ENCODE measurements at places on chromosomes 1 and 21.

DNA sequence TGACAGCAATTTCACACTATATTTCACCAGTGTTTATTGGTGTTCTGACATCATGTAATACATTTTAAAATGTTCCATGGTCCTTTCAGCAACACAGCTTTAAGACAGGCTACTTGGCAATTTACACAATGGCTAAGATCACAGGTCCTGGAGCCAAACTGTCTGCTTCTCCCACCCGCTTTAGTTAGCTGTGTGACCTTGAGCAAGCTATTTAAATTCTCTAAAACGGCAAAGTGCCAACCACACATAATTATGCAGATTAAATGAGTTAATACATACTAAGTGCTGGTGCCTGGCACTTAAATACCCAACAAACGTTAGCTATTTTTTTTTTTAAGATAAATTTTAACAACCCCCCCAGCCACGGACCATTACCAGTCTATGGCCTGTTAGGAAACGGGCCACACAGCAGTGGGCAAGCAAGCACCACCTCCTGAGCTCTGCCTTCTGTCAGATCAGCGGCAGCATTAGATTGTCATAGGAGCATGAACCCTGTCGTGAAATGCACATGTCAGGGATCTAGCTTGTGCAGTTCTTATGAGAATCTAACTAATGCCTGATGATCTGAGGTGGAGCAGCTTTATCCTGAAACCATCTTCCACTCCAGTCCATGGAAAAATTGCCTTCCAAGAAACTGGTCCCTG, 26.9 kb downstream of the SOD1 start:
- no peak for DNase-seq

DNA sequence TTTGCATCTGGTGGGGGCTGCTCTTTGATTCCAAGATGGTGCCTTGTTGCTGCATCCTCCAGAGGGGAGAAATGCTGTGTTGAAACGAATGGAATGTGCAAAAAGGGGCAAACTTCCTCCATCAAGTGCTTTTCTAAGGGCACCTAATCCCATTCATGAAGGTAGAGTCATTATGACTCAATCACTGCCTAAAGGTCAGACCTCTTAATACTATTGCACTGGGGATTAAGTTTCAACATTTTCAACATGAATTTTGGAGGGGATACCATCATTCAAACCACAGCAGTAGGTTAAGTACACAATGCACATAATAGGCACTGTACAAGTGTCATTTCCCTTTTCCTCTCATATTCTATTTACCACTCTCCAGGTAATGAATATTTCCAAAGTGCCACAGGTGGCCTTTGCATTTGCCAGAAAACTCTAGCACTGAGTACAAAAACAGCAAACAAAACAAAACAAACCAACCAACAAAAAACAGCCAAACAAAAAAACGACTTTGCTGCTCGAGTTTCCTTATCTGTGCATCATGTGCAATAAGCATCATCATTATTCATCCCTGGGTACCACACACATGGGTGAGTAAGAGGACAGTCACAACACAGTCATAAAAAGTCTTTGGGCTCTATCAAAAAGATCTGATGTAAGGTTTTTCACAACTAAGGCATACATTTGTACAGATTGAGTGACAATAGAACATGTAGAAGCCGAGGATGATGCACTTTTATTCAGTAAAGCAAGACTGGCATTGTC, 42.5 kb downstream of the IFI44 start:
- no peak for DNase-seq

DNA sequence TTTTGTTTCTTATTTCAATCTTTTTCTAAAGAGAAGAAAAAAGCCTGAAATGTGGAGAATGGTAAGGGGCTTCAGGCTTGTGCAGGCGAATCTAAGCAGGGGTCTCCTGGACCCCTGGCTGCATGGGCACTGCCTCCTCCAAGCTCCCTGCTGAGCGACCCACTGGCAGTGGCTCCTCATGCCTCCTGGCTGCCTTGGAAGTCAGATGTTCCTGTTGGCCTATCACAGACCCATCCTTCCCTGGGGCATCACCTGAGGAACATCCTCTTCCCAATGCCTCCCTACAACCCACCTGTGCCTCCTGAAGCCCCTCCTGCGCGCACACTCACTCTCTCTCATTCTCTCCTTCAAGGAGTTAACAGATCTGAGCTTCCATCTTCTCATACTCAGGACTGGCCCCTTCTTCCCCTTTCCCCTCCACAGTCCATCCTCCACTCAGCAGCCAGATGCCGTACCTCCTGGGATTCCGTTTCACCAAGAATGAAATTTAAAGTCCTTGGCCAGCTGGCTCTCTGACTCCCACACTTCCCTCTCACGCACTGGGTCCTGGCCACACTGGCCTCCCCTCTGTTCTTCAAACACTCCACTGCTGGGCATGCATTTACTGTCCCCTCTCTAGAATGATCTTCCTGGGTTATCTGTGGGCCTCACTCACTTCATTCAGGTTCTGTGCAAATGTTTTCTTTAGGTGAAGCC, 41.7 kb downstream of the AZIN2 start:
- DNase-seq, result no peak

DNA sequence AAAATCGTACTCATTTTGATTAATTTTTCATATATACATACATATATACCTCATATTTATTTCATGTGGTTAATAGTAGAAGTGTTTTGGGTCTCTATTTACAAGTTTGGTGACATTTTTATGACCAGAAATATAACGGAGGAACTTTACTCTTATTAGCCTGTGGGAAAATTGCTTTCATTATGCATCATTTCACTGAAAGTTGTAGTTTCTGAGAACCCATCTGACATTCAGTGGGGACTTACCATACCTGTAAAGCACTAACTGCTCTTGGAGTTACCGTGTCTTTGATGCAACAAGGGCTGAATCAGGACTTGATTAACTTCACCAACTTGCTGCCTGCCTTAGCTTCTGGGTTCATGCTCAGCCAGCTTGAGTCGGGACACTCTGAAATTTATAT, 49.9 kb upstream of the ITPKB start:
- DNase-seq, result no peak

DNA sequence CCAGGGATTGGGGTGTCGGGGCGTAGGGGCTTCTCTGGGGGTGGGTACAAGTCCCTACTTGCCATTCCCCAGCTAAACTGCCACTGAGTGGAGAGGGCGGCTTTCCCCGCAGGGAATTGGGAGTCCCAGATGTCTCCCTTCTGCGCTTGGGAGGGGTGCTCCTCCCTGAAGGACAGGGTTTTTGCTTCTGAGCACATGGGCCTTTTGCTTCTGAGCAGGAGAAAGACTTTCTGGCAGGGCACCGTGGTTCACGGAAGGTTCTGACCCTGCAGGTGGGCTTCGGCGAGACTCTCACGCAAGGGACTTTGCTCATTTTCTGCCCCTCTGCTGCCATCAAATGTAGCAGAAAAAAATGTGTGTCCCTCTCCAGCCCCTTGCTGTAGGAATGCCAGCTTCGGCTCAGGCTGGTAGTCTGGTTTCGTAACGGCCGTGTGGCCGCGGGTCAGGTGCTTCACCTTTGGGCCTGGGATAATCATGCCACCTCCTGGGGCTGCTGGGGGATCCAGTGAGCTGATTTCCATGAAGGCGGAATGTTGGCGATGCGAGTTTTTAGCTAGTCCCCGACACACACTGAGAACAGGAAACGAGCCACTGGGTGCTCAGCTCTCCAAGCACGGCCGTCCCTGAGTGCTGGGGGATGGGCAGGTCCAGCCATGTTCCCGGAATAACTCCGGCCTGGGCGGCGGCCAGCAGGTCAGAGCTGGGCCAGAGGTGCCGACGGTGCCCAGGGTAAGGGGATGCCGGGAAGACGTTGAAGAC, 364.0 kb downstream of the CAMTA1 start:
- DNase-seq, result no peak

DNA sequence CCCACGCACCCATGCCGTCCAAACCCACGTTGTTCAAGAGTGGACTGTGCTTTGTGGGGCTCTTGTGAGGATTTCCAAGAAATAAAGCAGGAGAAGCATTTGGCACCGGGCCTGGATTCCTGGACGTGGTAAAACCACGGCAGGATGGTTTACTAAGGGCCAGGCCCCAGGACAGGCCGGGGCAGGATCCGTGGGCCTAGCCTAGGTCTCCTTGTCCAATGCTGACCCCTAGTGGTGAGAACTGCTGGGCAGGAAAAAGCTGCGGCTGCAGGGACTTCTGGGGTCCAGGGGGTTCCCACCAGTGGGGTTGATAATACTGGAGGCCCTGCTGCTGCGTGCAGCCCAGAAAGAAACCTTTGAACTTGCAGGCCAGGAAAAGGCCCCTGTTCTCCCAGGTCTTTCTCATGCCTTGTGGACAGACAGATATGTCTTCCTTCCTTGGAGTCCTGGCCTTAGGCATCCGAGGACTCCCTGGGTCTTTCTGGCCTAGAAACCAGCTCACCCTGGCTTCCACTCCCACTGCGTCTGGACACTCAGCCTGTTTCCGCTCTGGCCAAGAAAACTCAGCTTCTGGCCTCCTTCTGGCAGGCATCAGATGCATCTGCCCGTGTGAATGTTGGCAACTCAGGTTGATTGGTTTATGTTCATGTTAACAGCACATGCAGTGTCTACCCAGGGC, 106.9 kb upstream of the TMEM51 start:
- peak; percentile 80 for DNase-seq

DNA sequence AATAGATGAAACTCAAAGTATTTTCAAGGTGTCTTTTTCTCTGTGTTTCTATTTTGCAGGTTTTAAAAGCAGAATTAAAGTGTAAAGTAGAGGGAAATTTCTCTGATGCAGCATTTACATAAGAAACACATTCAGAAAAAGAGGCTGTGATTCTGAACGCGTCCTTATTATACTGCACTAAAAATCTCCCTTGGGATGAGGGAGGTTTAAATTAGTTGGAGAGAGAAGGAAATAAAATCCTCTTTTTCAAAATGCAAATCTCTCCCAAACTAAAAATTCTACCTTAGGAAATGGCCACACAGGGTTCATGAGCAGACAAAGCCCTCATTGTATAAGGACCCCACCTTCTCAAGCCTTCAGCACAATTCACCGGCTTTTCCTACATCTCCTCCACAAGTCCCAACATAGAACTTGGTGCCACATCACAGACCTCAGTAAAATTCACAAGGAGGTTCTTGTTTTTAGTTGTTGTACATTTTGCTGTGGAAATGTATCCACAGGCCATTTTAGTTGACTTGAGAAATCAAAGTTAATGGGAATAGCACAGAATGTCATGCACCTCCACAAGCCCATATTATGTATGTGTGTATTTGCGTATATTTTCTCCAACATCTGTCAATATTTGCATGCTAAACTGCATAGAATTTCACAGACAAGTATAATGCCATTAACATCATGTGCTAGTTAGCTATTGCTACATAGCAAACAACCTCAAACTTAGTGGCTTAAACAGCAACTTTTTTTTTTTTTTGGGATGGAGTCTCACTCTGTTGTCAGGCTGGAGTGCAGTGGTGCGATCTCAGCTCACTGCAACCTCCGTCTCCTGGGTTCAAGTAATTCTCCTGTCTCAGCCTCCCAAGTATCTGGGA, 59.8 kb downstream of the MAB21L3 start:
- DNase-seq, result no peak

DNA sequence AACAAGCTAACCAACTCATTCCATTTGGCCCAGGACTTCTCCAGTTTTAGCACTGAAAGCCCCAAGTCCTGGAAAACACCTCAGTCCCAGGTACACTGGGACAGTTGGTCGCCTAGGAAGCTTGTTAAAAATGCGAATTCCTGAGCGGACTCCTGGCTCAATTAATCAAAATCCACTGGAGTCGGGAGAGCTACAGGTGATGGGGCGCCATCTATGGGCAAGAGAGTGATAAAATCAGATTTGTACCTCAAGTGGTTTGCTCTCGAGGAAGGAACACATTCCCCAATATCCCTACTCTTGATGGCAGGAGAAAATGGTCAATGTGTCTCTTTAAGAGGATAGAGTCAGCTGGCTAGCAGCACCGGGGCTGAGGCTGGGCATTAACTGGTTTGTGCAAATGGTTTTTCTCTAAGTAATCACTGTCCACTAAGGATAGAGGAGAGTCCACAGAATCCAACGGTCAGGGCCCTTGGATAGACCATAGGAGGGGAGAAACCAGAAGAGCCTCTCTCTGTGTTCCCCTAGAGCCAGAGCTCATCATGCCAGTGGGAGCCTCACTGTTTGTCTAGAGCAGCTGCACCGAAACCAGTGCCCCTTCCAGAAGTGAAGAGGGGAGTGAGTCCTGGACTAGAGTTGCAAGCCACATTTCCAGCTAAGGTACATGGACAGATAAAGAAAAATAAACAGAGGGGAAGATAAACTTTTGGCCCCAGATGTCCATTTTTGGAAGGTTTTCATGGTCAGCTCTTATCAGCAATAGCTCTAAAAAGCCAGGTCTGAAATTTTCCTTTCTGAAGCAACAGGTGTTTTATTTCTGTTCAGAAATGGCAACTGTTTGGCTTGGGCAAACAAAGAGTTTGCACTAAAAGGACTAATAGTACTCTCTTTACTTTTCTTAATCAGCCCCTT, 148.5 kb downstream of the TENT5C start:
- peak; percentile 64 for DNase-seq

- no peak for DNase-seq
These were observed 5.4 kb upstream of the SFN start for GRCh38 chr1:26857473-26858060.

DNA sequence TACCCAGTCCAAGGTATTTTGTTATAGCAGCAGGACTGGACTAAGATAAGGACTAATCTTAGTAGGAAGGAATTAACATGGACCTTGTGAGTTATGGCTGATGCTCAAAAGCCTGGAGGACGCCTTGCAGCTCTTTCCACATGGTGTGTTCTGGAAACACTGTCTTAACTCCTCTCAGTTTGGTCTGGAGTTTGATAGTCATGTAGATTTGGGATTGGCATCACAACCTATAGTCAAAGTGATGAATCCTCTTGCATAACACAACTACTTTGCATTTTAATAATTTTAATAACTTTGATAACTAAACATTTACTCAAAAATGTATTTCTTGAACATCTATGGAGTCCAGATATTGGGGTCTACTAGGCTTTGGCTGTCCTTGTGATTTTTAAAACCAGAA, 293.7 kb downstream of the KIF26B start:
- no peak for DNase-seq

GRCh38 chr1:70227439-70227838, 6.3 kb downstream of the SRSF11 start:
- DNase-seq, result no peak

DNA sequence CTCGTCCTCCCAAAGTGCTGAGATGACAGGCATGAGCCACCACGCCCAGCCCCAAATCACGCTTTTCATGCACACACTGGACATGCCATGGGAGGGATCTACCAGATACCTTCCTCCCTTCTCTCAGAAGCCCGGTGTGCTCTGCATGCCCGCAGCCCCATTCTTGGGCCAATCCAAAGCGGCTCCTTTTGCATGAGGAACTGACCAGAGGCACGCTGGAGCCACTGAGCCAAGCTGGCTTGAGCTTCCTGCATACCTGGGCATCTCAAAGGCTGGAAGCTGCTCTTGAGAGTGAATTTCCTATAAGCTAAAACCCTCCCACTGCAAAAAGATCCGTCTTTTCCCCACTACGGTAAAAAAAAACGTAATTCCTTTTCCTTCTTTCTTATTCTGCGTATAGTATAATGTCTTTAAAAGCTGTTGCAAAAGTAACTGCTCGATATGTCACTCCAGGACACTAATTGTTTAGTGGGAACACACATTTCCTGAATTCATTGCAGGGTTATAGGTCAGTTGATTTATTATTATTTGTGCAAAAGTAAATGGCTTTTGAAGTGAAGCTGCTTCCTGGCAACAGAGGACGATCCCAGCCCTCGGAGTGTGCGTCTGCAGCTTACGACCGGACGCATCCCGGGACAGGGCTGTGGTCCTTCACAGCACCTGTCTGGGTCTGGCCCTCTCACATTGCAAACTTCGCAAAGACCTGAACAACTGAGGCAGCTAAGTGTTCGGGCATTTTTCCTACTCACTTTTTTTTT, 61.8 kb upstream of the ETS2 start:
- DNase-seq, result no peak

All from suppressor macrophage treated with lipopolysaccharide for 4 hours (primary cell).